ENCODE measurements at places on chromosomes 5 and 9.

DNA sequence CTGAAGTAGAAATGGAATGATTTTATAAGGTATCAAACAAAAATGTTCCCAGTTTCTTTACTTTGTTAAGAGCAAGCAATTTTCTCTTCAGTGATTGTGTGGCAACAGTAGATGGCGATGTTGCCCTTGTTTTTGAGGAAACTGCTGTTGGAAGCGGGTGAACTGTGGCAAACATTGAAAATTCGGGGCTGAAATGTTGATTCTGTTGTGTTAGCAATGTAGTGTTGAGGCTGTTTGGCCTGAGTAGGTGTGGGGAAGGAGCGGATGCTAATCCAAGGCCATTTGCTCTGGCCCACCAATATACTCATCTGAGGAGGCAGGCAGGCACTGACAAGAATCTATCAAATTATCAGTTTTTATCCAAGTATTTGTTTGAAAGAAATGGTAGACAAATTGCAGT is 129.8 kb downstream of the SLC12A2 start:
- peak; percentile 18 for DNase-seq

- no peak for DNase-seq
Observed at GRCh38 chr5:82564963-82565362, 286.8 kb upstream of the RPS23 start.

GRCh38 chr5:1266791-1267190 is 28.1 kb downstream of the TERT start:
- no peak for DNase-seq

DNA sequence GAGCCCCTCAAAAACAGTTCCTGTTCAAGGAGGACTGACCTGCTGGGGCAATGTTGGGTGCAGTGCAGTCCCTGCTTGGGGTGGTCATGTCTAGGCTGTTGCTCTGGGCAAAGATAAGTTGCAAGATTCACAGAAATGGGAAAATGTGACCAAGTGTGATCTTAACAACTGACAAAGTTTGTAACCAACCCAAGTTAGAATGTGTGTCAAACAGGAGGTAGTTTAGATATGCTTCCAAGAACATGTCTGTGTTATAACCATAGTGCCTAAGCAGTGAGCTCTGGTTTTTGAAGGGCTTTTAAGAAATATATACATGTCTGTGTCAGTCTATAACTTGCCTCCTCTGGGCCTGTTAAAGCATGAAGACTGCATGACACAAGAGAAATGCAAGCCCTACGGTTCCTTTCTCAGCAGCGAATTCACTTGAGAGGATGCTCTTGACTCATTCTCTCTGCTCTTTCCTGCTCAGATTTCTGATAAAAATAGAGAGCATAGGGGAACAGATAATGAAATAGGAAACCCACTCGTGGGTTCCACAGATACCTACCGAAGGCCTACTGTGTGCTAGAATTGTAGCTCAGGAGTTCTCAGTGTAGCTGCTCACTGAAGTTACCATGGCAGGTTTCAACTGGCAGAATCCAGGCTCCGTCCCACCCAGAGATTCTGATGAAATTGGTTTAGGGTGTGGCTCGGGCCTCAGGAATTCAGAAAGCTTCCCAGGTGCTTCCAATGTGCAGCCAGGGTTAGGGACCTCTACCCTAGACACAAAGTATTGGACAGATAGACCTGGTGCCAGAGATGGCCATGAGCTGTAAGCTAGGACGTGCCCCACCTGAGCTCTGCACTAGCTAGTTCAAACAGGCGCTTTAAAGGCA is 52.4 kb downstream of the ARHGEF37 start:
- DNase-seq = no peak

DNA sequence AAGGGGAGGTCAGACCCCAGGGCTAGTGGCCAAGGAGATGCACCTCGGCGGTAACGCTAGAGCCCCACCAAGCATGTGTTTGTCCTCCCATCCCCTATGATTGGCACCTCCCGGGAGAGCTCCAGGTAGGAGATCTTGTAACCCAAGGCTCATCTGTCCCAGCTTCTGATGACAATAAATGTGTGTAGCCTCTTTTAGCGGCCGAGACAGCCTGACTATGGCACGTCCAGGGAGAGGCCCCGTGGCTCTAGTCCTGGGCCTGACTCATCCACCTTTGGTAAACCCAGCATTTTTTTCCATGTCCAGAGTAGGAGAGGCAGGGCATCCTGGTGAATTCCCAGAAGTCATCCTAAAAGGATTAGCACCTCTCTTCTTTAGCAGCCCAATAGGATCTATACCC is 39.2 kb downstream of the IRF1 start:
- DNase-seq = no peak

DNA sequence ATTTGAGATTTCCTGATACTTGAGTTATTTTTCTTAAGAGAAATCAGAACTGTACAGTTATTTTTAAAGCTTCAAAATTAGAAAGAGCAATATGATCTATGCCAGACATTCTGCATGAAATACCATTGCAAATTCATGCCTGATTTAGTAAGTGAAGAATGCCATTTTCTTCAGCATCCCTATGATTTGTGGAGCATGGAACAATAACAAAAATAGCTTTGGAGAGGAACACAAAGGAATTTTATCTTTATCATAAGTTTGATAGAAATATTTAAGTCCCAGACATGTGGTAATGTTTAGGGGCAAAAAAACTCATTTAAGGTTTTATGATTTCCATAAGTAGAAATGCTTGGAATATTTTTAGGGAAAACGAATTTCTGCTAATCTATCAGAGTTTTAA is 1863.4 kb downstream of the EFNA5 start:
- DNase-seq = no peak

- no peak for DNase-seq
Observed at GRCh38 chr9:117290856-117291622, 123.8 kb downstream of the ASTN2 start.

DNA sequence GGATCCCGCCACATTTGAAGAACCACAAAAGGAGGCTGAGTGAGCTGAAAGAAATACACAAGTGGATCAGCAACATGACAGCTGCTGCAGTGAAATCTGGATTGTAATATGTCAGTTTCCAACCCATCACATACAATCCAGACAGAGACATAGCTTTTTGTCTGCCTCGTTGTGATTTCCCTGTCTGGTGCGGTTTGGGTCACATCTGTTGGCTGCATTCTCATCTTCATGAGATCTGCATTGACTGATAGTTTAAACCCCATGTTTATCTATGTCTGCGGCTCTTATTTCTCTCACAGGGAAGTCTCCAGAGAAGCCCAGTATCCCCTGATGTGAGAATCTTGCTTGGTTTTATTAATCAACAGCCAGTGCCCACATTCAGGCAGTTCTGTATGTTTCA is 403.1 kb upstream of the ZNF608 start:
- DNase-seq = no peak

- DNase-seq = no peak
Observed at GRCh38 chr5:180330810-180331646, 22.1 kb downstream of the GFPT2 start.

DNA sequence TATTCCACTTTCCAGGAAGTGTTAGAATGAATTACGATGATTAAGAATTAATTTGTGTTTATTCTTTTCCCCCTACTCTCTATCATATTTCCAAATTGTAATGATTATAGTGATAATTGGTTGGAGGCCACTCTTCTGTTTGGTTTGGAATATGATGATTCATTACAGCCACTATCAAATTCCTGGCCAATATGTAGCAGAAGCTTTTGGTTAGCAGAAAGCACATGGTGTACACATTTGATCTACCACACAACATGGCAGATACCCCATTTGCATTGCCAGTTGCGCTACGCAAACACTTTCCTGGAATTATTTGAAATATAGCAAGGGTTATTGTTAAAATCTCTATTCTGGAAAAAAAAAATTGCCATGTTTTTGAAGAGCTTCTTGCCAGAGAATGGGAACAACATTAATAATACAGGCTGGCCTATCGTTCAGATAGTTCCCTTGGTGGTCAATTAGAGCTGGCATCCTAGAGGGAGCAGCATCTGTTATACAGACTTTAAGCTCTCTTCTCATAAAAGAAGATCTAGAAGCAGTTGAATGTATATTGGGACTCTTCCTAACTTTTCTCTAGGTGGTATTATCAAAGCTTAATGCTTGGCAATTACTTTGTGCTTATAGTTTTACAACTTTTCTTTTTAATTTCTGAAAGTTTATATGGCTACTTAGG is 455.0 kb upstream of the ACTBL2 start:
- no peak for DNase-seq

GRCh38 chr5:110769000-110769681 is 30.3 kb downstream of the SLC25A46 start:
- no peak for DNase-seq

GRCh38 chr9:104900871-104901270 is 27.1 kb downstream of the ABCA1 start:
- no peak for DNase-seq

GRCh38 chr5:87400305-87400899 is 12.3 kb downstream of the CCNH start:
- peak; percentile 49 for DNase-seq

DNA sequence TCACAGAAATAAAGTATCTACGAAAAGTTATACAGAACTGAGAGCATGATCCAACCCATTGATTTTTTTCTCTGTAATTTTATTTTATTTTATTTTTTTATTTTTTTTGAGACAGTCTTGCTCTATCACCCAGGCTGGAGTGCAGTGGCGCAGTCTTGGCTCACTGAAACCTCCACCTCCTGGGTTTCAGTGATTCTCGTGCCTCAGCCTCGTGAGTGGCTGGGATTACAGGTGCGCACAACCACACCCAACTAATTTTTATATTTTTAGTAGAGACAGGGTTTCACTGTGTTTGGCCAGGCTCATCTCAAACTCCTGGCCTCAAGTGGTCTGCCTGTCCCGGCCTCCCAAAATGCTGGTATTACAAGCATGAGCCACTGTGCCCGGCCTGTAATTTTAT is 107.3 kb downstream of the VPS13A start:
- DNase-seq = no peak

GRCh38 chr9:72983056-72983455 is 30.2 kb upstream of the ALDH1A1 start:
- no peak for DNase-seq

DNA sequence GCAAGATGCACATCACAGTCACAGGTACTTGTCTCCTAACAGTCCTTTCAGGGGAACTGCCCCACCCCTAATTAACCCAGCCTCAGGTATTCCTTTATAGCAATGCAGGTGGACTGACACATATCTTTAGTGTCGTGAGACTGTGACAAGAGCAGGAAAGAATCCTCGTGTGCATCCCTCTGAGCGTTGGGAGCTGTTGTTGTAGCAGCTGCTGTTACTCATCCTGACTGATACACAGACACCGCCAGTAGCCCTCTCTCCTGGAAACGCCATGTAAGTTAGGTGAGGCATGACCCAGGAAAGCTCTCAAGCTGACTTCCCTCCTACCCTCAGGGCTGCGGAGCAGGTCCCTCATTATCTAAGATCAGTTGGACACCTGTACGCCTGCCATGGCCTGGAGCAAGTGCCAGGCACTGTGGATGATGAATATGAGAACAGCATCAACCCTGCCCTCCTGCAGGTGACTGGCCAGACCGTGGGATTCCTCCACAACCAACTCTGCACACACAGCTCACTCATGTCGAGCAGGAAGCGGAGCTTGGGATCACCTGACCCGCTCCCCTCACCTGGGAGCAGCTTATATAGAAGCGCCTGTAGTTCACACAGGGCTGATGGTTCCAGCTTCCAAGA is 10.2 kb upstream of the LCN15 start:
- DNase-seq = no peak

- no peak for DNase-seq
Observed at GRCh38 chr9:129569502-129570449, 51.1 kb downstream of the C9orf50 start.

Data from CD4-positive, alpha-beta T cell treated with Interleukin-1 beta for 1 hour (primary cell).